Fibroblast of mammary gland (primary cell): ENCODE measurements at places on chromosomes 2 and 18.

DNA sequence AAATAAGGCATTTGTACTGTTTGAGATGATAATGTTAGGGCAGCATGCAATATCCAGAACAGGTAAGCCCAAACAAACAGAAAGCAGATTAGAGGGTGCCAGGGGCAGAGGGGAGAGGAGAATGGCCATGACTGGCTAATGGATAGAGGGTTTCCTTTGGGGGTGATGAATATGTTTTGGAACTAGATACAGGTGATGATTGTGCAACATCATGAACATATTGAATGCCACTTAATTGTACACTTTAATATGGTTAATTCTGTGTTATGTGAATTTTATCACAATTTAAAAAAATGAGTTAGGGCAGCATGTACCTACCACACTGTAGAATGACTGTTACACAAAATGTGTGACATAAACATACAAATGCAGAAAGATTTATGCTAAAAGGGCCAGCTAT lies 255.5 kb upstream of the FN1 start:
- DNase-seq: no peak

GRCh38 chr2:164613321-164613982 lies 7.8 kb downstream of the GRB14 start:
- no peak for DNase-seq

GRCh38 chr18:9048808-9049494 lies 53.5 kb upstream of the NDUFV2 start:
- DNase-seq: peak; percentile 80

DNA sequence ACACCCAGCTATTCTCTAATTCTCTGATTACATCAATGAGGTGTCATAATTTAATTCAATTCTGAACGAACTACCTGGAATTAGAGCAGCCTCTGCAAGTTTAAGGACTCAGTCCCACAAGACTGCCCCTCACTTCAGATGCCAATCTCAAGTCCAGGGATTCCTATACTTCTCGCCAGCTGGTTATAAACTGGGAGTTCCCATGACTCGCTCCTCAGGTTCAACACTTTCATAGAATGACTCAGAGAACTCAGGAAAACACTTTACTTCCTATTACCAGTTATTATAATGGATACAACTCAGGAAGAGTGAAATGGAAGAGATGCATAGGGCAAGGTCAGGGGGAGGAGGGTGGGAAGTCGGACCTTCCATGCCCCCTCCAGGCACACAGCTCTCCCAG lies 112.3 kb upstream of the ATP5MC3 start:
- peak; percentile 2 for DNase-seq

DNA sequence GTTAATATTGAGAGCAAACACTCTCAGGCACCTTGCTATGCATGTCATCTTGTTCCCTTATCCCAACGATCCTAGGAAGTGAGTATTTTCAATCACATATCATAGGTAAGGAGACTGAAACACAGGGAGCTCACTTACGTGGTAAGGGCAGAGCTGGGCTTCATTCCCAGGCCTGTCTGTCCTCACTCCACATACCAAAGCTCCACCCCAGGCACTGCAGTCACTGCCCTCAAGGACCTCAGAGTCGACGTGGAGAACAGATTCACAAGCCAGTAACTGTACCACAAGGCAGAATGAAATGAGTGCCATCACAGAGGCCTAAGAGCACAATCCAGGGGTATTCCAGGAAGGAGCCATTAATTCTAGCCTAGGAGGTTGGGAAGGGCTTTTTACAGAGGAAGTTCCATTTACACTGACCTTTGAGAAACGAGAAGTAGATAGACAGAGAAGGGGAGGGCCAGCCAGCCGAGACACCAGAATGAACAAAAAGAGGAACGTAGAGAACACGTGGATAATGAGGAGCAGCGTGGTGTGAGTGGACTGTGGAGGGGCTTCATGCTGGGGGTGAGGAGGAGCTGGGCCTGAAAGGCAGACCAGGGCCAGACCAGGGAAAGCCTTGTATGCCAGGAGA lies 48.6 kb downstream of the KIAA2012 start:
- no peak for DNase-seq

GRCh38 chr2:85309699-85310321 lies 18.0 kb downstream of the TGOLN2 start:
- no peak for DNase-seq

- no peak for DNase-seq
Observed at GRCh38 chr2:221120643-221121042, 451.5 kb downstream of the EPHA4 start.

- no peak for DNase-seq
Observed at GRCh38 chr2:238346544-238346943, 26.2 kb downstream of the TRAF3IP1 start.

DNA sequence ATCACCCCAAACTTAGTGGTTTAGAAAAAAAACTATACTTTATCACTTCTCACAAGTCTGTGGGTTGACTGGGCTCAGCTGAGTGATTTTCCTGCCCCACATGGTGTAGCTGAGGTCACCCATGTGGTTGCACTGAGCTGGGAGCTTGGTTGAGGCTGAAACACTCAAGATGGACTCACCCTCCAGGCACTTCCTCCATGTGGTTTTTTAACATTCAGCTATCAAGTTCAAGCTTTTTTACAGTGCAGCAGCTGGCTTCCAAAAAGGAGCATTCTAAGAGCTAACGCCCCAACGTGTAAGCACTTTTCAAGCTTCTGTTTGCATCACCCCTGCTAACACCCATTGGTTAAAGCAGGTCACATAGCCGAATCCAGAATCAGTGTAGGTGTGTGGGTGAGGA lies 105.9 kb upstream of the CREB1 start:
- peak; percentile 89 for DNase-seq

DNA sequence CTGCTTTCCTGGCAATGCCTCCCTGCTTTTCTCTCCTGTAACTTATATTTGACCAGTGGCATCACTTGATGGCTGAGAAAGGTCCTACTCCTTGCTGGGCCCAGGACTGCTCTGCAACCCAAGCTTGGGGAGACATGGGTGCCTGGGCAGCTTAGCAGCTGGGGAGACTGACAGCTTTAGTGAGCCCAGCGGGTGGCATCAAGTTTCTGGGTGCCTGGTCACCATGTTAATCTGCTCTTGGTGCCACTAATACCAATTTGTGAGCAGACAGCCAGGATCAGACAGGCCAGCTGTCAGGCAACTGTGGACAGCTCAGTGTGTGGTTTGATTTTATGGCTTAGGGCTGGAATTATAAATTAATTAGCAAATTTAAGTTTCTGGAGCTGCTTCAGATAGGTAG lies 144.8 kb upstream of the GLI2 start:
- no peak for DNase-seq

DNA sequence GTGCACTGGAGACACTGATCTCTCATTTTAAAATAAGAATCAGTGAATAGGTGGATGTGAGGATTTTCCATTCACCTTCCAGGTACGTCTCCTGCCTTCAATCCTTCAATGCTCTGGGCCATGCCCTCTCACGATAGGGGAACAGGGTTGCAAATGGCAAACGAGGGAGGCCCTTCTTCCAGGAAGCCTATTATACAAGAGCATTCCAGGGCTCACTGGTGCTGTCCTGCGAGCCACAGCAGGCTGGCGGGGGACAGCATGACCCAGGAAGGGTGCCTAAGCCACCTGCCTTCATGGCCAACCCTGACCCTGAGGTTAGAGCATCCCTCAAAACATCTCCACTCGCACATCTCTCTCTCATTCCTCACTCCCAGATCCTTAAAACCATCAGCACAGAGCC lies 20.6 kb upstream of the ID2 start:
- no peak for DNase-seq

DNA sequence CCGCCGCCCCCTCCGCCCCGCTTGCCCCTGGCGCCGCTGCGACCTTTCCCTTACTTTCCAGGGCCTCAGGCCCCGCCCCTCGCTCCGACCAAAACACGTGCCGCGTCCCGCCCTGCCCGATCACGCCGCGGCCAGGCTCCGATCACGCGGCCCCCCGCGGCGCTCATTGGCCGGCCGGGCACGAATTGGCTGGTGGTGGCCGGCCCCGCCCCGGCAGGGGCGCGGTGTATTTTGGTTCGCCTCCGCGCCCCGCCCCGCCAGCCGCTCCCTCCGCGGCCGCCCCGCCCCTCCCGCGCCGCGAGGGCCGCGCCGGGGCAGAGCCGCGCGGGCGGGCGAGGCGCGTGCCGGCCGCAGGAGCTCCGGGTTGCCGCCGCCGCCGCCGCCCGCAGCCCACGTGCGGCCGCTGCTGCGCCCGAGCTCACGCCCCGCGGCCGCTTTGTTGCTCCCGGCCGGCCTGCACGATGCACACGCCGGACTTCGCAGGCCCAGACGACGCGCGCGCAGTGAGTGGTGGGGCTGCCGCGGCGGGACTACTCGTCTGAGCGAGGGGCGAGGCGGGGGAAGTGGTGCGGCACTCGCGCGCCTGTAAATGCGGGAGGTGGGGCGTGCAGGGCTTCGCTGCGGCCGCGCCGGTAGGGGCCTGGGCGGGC lies at the start of gene KLF11:
Gene KLF11, plus strand, starts transcription at position 295 of the 650 bp plus-strand sequence. Its CDS starts 167 bp downstream, at position 462.
- peak; percentile 78 for DNase-seq

DNA sequence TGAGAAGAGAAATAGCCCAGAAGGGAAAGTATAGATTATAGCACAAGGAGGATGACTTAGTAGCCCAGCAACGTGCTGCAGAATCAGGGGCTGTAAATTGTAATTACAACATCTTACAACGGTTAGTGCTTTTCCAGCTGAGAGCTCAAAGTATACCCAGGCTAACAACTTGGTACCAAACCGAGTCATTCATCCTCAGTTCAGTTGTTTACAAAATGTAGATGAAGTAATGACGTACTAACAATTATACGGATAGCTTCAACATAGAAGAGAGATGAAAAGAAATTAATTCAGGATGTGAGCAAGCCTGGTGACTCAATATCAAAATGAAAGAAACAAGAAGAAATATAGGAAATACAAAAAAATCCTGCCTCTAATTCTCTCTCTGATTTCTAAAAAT lies 99.2 kb downstream of the DYNAP start:
- DNase-seq: peak; percentile 82

DNA sequence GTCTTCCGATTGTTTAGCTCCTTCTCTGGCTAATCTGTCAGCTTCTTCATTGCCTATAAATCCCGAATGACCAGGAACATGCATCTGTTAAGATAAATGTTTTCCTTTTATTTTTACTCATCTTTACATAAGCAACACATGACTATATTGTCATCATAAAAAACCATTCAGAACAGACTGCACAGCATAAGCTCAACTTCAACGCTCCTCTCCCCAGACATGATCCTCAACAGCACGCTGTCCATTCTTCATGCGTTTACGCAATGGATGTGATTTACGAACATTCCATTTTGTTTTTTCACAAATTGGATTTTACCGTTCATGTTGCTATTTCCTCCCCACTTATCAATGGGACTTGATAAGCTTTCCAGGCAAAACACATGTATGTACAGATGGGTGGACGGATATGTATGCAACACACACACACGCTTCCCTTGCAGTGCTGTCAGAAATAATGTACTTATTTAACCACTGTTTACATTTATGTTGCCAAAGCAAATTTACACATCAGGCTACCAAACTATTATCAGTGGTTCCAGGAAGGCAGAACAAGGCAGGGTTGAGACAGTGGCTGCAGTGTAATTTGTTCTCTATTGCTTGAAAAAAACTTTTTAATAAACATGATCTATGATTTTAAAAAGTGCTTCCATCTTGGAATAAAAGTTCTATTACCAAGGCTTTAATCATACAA lies 12.2 kb downstream of the RNASEH1 start:
- DNase-seq: no peak

GRCh38 chr2:195818526-195818925 lies 161.5 kb downstream of the SLC39A10 start:
- peak; percentile 58 for DNase-seq

DNA sequence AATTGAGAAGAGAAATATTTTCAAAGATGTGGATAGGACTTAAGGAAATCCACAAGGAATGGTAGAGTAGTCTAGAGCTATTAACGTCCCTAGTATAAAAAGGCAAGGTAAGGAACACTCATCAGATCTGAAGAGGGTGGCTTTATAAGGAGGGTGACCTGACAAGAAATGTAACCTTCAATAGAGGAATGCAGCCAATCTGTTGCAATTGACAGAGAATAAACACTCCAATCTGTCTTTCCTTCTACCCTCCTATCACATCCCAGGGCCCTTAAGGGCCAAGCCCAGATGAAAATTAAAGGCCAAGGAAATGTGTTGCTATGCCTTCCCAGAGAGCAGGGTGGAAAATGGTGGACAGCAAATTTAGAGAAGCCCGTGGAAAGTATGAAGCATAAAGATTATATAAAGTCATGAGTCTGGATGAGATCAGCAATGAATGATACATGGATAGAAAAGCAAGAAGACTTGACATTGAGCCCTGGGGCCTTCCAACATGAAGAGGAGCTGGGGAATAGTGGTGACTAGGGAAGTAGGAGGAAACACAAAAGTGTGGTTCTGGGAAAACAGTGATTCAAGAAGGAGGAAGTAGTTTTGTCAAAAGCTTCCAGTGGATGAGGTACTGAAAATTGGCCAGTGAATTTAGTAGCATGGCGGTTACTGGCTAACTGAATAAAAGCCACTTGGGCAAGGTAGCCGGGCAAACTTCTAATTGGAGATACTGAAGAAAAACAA lies 270.6 kb upstream of the TANK start:
- no peak for DNase-seq

DNA sequence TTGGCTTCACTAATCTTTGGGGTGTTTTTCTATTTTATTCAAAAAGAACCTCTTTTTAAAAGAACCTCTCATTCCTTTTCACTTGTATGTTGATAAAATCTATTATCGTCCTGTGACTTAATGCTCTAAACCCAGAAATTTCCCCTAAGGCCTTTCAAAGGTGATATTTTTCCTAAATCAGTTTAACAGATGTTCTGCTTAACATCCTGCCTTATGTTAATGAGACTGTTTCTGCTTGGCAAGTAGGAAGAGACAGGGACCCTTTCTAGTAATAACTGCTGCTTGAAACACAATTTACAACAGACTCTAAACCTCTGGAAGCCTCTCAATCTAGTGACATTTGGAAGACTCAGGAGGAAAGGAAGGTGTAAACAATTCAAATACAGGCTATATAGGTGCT lies 128.8 kb downstream of the KCNJ3 start:
- DNase-seq: no peak

GRCh38 chr2:224260372-224261020 lies 141.4 kb downstream of the FAM124B start:
- peak; percentile 44 for DNase-seq

DNA sequence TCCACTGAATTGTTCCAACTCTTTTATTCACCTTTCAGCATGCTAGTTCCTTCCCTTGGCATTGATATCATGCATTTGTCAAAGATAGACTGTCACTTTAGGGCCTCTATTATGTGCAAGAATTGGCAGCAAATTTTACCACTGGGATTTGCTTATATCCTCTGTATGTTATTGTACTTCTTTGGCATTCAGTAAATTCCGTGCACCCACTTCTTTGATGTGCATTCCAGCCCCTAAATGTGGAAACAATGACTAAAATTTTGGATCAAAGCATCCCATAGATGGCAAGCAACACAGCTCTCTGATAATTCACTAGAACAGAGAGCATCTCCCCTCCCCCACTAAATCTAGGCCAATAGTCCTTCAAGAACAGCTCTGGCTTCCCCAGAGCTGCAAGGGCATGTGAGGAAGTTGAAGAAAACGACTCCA lies 399.0 kb upstream of the HNRNPA3 start:
- no peak for DNase-seq

DNA sequence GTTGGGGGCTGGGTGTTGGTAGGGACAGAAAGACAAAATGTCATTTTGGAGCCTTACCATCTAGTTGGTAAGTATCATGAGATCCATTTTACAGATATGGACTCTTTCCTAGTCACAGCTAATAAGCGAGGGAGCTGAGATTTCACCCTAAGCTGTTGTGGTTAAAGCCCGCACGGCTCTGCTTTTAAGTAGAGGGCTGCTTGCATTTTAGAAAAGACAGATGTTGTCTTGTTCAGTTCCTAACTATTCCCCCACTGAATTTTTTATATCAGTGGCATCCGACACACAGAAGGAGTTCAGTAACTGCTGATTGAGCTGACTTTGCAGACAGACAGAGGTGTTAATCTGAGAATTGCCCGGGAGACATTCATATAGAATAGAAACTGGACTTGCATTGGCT lies 3.7 kb downstream of the QPCT start:
- no peak for DNase-seq
